Hematopoietic multipotent progenitor cell (in vitro differentiated cells): ENCODE measurements at places on chromosomes 2 and 18.

GRCh38 chr2:230582851-230583283 lies 129.8 kb upstream of the CAB39 start:
- DNase-seq: no peak

- no peak for DNase-seq
Measured at GRCh38 chr2:84247532-84247931, 211.5 kb downstream of the SUCLG1 start.

GRCh38 chr18:79403723-79404566 lies 8.2 kb downstream of the NFATC1 start:
- no peak for DNase-seq

DNA sequence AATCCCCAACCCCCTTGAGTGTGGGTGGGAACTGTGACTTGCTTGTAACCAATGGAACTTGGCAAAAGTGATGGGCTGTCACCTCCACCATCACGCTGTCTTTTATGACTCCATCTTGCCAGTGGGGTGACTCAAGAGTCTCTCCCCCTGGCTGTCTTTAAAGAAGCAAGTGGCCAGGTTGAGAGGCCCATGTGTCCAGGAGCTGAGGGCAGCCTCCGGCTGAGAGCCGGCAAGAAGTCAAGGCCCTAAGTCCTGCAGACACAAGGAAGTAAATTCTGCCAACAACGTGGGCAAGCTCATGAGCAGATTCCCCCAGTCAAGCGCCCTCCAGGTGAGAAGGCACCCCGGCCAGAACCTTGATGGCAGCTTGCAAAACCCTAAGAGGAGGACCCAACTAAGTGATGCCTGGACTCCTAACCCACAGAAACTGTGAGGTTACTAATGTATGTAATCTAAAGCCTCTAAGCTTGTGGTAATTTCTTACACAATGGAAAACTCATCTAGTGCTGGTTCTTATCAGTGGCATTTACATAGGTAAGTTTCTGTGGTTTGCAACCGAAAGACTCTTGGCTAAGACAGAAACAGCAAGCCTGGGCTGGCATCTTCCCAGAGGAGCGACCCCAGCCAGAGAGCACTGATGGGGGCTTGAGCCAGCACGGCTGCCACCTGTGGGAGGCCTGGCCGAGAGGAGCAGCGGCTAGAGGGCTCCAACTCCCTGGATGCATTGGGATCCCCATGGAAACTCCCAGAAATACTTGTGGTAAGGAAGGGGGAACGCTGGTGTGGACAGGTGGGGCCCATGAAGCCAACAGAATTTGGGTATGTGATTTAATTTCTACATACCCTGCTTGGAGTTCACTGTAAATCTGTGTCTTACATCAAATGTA lies 49.3 kb downstream of the CIB4 start:
- DNase-seq: no peak

DNA sequence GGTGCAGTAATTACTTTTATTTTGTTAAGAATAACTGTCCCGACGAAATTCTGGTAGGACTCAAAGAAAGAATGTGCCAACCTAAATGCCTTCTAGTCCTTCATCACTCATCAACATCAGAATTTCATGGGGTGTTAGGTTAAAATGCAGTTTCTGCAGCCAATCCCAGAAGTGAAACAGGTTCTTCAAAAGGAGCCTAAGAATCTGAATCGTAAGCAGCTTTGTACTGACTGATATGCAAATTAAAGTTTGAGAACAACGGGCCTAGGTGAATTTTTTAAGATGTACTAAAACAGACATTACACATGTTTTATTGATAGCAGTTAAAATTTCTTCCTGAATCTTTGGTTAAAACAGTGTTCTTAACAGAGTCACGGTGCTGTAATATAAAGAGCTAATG lies 140.3 kb upstream of the ZC3H15 start:
- no peak for DNase-seq

DNA sequence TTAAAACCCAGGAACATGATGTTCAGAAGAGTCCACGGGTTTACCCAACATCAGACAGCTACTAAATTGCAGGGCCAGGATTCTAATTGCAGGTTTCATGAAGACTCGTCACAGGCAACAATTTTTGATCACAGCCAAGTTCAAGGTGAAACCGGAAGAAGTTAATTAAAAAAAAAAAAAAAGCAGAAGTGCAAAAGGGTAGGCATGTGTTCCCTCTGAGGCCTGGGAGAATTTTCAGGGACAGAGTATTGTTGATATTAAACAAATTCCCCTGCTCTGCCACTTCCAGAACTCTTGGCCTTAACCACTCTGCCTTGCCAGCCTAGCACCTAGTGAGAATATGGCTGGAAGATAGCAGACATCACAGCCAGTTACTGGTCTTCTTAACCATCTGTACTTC lies 99.4 kb upstream of the TRIB2 start:
- no peak for DNase-seq

DNA sequence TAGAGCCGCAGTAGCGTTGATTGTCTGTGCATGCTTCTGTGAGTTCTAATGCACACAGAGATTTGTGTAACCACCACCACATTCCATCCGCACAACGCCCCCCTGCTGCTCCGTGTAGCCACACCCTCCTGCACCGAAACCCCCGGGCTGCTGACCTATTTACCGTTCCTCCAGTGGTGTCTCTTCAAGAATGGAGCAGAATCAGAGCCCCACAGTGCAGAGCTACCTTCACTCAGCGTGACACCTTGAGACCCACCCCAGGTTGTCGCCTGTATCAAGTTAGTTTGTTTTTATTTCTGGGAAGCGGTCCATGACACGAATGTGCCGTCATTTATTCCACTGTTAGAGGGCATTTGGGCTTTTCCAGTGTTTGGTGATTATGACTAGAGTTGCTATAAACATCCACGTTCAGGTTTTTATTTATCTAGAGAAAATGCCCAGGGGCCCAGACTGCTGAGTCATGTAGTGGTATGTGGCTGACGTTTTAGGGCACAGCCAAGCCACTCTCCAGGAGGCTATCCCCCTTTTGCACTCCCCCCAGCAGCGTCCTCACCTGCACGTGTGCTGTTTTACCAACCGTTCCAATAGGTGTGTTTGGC lies 266.8 kb downstream of the NDUFA10 start:
- DNase-seq: no peak

- no peak for DNase-seq
Measured at GRCh38 chr2:235914756-235915155, 253.4 kb downstream of the GBX2 start.

DNA sequence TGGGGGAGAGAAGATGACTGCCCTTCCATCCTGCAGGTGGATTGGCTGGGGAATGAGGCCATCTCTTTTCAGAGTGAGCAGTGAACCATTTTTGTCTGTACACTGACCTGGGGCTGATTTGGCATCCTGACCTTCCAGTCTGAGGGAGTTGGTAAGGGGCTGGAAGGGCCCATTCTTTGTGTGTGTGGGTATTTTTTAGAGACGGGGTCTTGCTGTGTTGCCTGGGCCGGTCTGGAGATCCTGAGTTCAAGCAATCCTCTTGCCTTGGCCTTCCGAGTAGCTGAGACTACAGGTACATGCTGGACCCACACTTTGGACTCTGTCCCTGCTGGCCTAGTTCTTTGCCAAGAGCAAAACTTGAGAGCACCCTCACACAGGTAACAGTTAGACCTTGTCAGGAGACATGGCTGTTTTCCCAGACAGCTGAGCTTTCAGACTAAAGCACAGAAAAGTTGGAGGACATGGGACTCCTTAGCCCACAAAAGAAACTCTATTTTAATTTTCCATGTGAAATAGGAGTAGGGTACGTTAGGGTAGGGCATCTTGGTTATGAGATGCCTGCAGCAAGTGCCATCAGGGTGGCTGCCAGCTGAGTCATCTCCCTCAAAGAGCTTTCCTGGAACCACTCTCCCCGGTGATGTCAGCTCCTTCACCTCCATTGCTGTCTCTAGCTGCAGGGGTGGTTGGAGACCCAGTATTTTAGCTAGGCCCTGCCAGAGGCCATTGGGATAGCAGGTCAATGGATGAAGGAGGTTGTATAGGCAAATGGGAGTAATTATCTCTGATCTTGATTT lies 60.7 kb downstream of the DGKD start:
- DNase-seq: no peak

- DNase-seq: no peak
Measured at GRCh38 chr2:50748671-50749070, 283.3 kb downstream of the NRXN1 start.

GRCh38 chr2:42156721-42157120 lies 12.4 kb upstream of the EML4 start:
- no peak for DNase-seq

GRCh38 chr2:193549661-193550060 lies 1354.9 kb upstream of the TMEFF2 start:
- no peak for DNase-seq

GRCh38 chr2:98539056-98539735 lies 69.1 kb downstream of the COA5 start:
- no peak for DNase-seq

GRCh38 chr18:12271376-12272235 lies 17.4 kb downstream of the CIDEA start:
- DNase-seq: peak; percentile 79

DNA sequence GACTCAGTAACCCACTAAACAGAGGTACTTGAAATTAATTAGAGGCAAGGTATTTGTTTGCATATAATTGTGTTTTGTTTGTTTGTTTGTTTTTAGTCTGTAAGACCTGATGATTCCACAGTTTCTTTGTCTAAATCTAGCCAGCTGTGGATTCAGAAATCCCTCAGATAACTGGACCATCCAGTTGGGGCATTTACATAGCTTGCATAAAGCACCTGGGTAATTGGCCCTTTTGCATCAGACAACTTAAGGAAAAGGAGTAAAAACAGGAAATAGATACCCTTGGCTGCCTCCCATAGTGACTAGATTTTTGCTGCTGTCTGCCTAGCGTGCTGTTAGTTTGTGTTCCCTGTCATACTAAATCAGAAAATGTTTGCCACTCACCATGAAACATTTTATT lies 46.6 kb upstream of the XIRP2 start:
- no peak for DNase-seq

- DNase-seq: no peak
Measured at GRCh38 chr2:218982586-218983262, 2.3 kb downstream of the FEV start.

DNA sequence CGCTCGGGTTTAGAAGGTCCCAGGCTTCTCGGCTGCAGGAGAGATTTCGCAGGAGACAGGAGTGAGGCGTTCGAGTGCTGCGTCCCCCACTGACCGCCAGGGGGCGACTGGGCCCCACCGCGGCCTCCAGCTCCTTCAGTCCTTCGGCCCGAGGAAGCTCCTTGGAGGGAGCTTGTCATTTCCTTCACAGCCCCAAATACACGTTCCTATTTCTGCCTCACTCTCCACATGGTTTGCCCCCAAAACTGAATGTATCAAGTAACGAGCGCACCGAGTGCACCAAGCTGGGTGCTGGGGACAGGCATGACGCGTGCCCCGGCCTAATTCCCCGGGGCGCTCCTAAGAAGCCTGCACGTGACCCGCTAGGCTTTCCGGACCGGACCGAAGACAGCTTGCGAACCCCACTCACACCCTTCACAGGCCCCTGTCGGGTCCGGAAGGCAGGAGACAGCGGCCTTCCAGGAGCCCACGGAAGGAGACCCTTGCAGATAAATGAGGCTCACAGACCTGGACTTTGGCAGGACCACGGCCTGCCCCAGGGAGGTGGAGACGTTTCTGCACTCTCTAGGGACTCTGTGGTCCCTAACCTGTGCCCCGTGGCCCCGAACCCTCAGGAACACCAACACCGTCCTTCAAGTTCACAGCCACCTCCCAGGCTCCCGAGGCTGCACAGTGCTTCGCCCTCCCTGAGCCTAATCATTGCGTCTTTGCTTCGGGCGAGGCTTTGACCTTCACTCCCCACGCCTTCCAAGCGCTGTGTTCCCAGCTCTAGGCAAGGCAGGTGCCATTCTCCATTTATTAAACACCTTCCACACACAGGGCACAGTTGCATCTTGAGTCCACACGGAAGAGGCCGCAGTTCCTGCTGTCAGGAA lies 13.0 kb upstream of the FAHD2A start:
- DNase-seq: peak; percentile 64

- no peak for DNase-seq
Measured at GRCh38 chr2:160876765-160877164, 283.5 kb upstream of the TANK start.

DNA sequence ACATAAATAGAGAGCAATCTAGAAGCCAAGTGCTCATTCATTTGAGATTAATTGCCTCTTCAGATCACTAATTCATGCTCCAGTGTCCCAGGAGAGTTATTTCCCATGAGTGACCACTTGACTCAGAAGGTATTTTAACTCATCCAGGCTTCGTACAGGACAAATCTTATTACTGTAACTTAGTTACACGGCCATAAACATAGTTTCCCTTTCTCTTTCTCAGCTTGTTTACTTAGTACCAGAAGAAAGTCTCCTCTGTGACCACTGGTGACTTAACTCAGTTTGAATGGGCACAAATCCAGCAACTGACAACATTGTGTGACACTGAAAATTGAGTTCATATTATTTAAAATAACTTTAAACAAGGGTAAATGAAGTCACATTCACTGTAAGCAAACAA lies 25.3 kb downstream of the MMADHC start:
- DNase-seq: no peak

DNA sequence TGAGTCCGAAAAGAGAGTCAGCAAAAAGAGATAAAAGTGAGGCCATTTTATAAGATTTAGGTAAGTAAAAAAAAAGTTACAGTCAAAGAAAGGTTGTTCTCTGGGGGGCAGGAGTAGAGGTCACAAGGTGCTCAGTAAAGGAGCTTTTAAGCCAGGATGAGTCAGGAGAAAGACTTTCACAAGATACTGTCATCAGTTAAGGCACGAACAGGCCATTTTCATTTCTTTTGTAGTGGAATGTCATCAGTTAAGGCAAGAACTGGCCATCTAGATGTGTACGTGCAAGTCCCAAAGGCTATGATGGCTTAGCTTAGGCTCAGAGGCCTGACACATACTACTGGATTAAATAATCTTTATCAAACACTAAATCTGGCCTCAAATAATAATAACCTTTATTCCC lies 1207.3 kb upstream of the FAM98A start:
- no peak for DNase-seq

DNA sequence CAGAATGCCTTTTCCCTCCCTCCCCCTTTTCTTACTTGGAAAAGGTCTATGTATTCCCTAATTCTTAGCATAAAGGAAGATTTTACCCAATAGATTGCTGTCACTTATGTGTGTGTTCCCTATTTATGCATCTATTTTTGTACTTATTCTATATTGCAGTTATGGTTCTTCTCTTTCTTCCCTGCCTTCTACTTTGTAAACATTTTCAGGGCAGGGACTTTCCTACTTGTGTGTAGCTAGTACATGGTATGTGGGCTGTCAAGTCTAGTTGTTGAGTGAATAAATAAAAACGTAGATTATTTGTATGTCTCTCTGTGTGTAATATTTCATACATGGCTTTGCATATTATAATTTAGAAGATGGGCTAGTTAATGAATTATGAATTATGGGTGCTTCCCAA lies 45.3 kb downstream of the PSMD14 start:
- no peak for DNase-seq

DNA sequence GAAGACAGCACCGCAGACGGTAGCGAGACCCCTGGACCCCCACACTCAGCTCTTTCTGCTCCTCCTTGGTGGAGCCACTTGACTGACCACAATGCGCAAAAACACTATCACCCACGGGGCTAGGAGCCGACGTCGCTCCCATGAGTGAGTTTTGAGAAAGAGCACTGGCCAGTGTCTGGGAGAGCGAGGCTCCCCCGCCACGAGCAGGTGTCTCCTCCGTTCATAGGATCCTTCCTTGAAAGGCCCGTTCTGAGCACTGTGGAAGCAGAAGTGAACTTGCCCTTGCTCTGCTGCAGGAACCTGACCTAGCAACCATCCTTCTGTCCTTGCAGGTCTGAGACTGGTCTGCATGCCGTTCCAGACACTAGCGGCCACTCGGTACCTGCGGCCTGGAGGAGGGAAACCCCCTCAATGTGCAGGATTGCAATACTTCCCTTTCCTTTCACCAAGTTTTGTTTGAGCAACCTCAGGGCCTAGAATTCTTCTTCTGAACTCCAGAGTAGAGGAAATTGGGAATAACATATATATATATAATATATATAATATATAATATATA lies 12.9 kb upstream of the ZNF516 start:
- DNase-seq: no peak
